ENCODE measurements at places on chromosomes 6 and 20.

DNA sequence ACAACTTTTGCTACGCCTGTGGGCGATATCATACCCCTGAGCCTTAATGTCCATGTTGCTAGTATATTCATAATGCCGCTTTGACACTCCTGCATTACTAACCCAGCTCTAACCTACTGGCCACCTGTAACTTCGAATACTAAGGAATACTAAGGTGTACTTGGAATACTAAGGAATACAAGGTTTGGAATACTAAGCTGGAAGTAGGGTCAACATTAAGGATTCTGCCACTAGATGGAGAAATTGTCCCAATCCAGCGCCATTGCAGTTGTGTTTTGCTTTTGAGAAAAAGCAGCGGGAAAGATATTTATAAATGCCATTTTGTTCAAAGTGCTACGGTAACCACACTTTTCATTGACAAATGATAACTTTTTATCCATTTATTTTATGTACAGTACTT is 10.7 kb downstream of the TBXT start:
- no peak for DNase-seq

- no peak for DNase-seq
Measured at GRCh38 chr6:36064770-36065396, 37.3 kb downstream of the MAPK14 start.

GRCh38 chr6:156557251-156557910 is 219.8 kb upstream of the ARID1B start:
- peak; percentile 38 for DNase-seq

DNA sequence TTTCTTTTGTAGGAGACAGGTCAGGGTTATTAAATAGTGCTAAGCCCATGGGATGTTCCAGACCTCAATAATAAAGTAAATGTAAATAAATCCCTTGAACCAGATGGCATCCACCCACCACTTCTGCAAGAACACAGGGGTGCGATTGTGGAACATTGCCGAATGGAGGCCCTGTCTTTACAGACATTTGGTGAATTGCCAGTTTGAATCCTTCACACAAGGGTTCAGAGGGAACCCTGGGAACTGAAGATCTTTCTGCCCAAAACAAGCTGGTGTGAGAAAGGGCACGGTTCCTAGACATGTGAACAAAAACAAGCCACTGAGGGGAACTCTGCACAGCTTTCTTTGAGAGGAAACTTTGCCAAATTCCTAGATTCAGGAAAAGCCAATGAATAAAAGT is 30.2 kb upstream of the RNF8 start:
- peak; percentile 21 for DNase-seq

- no peak for DNase-seq
Measured at GRCh38 chr20:21510414-21511384, 3.2 kb downstream of the NKX2-2 start.

- no peak for DNase-seq
Measured at GRCh38 chr6:137046871-137047412, 2.2 kb upstream of the IL20RA start.

- no peak for DNase-seq
Measured at GRCh38 chr20:10423735-10424134, 10.3 kb downstream of the MKKS start.

GRCh38 chr6:1079525-1079924 is 232.4 kb upstream of the FOXQ1 start:
- no peak for DNase-seq

- no peak for DNase-seq
Measured at GRCh38 chr6:33722103-33722623, 10.7 kb upstream of the UQCC2 start.

GRCh38 chr20:57566399-57566798 is 5.5 kb downstream of the PCK1 start:
- DNase-seq: no peak

DNA sequence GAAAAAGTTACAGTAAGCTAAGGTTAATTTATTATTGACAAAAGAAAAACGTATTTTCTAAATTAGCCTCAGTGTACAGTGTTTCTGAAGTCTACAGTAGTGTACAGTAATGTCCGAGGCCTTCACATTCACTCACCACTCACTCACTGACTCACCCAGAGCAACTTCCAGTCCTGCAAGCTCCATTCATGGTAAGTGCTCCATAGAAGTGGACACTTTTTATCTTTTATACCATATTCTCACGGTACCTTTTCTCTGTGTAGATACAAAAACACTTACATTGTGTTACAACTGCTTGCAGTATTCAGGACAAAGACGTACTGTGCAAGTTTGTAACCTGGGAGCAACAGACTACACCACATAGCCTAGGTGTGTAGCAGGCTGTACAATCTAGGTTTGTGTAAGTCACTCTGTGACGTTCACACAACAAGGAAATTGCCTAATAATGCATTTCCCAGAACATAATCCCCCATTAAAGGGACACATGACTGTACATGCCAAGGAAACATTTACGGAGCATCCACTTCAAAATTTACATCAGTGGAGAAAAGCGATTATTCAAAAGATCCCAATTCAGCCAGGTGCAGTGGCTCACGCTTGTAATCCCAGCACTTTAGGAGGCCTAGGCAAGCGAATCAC is 133.4 kb downstream of the BANF2 start:
- no peak for DNase-seq

DNA sequence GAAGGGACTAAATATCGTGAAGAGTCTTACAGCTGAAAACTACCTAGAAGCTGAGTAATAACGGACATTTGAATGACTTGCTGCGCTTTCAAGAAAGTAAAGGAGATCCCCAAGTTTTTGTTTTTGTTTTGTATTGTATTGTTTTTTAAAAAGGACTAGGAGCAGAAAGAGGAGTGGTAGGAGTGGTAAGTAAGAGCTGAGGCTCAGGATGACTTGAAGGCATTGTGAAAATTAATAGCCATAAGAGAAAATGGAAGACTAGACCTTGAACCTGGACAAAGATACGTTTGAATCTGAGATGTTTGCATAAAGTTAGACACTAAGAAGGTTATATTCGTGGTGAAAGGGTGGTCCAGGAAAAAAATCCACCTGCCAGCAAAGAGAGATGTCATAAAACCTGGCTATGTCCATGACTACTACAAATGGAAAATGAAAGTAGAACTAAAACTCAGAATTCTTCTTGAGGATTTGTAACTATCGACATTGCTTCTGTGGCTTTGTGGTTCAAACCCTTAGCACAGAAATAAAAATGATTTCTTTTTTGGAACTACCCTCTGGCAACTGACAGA is 824.8 kb upstream of the FLRT3 start:
- DNase-seq: no peak

DNA sequence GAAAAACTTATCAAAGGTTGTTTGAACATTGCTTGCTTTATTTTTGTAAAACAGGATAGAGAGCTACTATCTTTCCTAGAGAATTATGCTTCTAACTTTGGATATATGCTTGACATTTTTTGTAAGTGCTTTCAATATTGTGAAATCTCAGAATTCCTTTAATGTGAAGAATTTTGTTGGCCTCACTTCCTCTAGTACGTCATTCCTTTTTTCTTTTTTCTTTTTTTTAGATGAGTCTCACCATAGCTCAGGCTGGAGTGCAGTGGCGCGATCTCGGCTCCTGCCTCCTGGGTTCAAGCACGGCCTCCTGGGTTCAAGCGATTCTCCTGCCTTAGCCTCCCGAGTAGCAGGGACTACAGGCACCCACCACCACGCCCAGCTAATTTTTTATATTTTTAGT is 668.1 kb downstream of the RFPL4B start:
- DNase-seq: no peak

GRCh38 chr6:147508042-147508865 is at the start of gene SAMD5:
Gene SAMD5, plus strand, starts transcription at chr6:147508690. Its CDS starts 239 bp downstream, at chr6:147508929.
- DNase-seq: no peak

DNA sequence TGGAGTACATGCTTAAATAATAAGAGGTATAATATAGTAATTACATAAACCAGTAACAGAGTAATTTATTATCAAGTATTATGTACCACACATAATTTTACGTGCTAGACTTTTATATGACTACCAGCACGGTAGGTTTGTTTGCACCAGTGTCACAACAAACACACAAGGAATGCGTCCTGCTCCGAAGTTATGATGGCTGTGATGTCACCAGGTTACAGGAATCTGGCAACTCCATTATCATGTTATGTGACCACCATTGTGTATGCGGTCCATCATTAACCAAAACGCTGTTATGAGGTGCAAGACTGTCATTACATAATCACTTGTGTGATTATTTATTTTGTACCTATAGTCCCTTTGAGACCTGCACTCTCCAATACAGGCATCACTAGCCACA is 235.2 kb upstream of the PMEPA1 start:
- DNase-seq: no peak

DNA sequence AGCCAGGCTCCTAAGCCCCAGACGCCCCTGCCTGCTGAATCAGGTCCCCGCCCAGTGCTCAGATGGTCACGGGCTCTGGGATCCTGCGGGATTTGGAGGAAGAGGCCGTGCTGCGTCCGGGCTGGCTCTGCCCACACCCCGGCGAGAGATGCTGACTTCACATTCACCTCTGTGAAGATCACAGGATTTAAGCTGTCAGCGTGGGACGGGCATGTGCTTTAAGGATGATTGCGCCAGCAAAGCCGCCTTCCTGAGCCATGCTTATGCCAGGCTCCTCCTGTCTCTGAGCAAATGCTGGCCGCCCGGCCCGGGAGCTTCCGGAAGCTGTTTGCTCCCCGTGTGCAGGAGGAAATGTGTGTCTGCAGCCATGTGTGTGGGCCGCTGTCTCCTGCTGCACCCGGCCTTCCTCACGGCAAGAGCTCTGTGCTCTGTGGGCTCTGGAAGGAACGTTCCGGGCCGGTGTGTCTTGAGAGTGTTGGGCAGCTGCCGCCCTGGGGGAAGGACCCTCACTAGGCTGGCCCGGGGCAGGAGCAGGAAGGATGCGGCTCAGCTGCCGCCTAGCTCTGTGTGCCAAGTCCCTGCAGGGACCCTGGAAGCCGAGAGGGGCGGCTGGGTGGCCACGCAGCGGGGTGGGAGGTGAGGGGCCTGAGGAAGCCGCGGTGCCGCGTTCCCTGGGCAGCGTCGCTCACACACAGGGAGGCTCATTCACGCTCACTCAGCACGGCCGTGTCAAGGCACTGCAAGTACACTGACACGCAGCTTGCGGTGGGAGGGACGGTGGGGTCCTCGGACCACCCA is 19.0 kb upstream of the BHLHE23 start:
- DNase-seq: no peak

DNA sequence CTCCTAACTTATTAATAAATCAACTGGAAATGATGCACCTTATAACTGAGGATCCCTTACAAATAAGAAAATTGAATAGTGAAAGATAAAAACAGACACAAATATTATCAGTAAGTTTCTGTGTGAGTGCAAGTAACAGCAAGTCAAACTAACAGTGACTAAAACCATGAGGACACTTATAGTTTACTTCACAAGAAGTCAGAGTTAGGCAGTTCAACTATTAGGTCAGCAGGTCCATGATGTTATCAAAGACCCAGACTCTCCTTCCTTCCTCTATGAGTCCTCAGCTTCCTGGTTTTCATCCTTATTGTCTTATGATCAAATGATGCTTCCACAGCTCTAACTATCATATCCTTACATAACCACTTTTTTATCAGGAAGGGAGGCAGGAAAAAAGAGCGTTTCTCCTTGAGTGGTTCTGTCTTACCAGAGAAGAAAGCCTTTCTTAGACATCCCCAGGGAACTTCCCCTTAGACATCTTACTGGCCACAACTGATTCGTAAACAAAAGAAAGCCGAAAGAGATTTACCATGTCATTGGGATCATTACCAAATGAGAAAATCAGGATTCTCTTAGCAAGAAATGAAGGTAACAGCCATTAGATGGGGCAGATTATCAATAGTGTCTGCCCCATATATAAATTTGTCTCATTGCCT is 114.3 kb upstream of the LRFN2 start:
- DNase-seq: no peak

GRCh38 chr6:116876635-116877611 is at the start of gene RFX6:
Gene RFX6, plus strand, starts transcription at chr6:116877242. Its CDS starts 34 bp downstream, at chr6:116877276.
- no peak for DNase-seq

- DNase-seq: no peak
Measured at GRCh38 chr20:23203310-23203709, 117.2 kb upstream of the CD93 start.

DNA sequence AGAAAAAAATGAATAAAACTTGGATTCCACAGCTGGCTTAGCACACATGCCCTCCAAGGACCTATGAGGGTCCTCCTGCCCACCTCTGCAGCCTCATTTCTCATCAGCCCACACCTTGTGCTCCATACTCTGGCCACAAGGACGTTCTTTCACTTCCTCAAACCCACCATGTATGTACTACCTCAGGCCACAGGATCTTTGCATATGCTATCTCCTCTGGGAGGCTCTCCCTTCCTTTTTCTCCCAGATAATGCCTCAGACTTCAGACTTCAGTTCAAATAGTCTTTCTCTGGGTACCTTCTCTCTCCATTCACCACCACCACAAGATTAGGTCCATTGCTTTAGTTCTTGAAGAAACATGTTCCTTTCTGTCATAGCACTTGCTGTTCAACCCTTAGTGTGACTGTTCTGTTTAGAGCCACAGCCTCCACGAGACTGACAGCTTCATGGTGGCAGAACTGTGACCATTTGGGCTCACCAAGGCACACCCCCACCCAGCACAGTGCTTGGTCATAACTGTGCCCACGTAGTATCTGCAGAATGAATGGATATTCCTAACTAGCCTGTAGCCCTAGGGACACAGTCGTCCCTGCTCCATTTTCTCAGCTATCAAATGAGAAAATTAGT is 146.7 kb upstream of the LRFN2 start:
- no peak for DNase-seq

DNA sequence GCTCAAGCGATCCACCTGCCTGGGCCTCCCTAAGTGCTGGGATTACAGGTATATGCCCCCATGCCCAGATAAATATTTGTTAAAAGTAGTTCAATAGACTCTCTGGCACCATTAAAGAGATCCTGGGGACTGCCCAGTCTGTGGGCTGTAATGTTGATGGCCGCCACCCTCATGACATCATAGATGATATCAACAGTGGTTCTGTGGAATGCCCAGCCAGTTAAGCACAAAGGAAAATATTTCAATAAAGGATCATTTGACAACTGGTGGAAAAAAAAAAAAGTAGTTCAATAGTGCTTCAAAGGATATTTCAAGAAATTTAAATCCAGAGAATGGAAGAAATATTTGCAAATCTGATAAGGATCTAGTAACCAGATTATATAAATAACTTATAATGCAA is 1.5 kb upstream of the CRIP3 start:
- no peak for DNase-seq

DNA sequence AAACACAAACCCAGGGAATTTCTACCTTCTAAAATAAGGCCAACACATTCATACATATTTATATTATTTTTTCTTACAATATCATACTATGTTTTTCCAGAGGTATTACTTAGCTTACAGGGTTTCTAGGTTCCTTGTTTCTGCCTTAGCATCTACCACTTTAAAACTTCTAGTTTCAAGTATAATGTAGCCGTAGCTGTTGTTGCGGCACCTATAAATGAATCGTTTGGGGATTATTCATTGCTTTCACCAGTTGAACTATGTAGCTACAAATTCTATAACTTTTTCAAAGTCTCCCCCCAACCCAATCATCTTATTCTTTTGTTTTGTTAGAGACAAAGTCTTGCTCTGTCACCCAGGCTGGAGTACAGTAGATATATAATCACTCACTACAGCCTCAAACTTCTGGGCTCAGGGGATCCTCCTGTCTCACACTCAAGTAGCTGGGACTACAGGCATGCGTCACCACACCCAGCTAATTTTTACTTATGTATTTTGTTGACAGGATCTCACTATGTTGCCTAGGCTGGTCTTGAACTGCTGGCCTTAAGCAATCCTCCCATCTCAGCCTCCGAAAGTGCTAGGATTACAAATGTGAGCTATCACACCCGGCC is 43.9 kb downstream of the TNFAIP3 start:
- DNase-seq: no peak

Measured in hypothalamus (tissue), 51 donors.